ENCODE measurements at places on chromosomes 16 and 17. TPM values are rescaled to one million over a fixed set of nuclear protein-coding genes. Genes with fewer than 3 reads are reported as not detected.
A peak's percentile ranks its signal among the peaks of the same experiment; 100 is the strongest.

GRCh38 chr17:64750891-64751677 is 89.0 kb upstream of the SMURF2 start:
- no peak for DNase-seq

DNA sequence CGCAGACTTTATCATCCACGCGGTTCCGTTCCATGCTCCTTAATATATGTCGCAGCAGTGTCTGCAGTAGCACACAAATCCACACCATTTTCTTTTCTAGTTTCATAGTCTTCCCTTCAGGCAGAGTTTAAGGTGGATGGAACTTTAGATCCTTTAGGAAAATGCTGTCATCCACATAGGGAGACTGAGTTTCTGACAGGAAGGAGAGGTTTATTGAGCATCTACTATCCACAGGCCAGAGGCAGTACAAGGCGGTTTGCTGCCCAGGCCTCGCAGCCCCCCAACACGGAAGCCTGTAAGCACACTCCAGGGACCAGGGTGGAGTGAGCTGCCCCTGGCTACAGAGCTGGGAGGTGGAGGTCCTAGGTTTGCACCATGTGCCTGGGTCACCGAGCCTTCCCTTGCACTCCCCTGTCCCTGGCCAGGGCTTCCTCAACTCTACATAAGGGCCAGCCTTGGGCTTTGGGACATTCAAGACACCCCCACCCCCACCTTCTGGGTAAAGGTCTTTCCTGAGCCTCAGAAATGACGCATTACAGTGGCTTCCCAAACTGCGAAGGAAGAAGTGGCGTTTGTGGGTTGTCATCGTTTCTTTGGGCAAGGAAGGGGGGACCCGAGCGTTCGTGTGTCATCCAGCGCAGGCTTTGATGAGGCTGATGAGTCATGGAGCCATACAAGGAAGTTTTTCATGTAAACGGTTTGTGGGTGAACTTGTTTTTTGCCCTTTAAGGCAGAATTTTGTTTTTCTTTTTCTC is 146.5 kb upstream of the PLCG2 start:
- peak; percentile 58 for DNase-seq

DNA sequence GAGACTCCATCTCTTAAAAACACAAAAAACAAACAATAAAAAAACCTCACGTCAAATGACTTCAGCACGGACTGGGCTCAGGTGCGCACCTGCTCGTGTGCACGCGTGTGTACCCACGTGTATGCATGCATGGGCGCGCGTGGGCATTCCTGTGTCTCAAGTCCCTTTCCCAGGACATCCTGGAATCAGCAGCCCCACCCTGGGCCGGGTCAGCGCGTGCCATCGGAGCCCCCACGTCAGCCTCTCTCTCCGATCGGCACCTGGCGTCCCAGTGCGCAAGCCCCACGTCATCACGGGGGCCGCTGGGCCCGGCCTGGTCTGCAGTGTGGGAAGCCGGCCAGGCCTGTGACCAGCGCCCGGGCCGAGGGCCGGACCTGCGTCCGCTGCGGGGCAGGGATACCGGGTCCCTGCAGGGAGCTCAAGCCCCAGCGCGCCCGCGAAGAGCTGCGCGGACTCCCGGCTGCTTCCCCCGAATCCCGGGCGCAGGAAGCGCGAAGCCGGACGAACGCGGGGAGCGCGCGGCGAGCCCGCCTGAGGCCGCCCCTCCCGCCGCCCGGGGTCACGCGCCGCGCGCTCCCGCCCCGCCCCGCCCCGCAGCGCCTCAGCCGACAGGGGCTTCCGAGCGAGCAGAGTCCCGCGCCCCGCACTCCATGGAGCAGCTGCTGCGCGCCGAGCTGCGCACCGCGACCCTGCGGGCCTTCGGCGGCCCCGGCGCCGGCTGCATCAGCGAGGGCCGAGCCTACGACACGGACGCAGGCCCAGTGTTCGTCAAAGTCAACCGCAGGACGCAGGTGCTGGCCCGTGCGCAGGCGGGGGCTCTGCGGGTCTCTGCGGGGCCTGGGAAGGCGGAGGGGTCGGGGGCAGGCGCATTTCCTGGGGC is at the start of gene FN3K:
Gene FN3K, plus strand, starts transcription at position 629 of the 880 bp plus-strand sequence. Its CDS starts 22 bp downstream, at position 651.
- DNase-seq = peak; percentile 72

DNA sequence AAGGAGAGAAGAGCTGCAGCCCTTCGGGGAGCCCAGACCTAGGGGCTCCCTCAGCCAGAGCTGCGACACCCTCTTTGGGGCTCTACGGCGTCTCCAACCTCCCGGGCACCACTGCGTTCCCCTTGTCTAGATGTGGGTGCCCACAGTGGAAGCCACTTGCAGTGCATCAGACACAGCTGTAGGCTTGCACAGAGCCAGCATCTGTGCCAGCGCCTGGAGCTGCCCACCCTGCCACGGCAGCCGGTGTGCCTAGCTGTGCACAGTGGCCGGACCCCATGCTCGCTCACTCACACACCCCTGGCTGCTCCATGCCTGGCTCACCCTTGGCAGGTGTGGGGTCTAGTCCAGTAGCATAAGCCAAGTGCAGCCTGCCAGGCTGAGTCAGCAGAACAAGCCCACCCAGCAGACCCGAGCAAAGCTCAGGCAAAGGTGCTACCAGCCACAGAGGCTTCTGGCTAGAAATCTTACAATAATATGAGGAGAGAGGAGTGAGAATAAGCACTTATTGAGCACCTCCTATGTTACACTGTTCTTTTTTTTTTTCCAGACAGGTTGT is 12.9 kb upstream of the KDM8 start:
- no peak for DNase-seq

The KCNH6 gene
- 1.1 TPM for total RNA-seq

The PMFBP1 gene
- 7.4 TPM for total RNA-seq

The PRKCB gene
- 7.3 TPM for total RNA-seq

The PDP2 gene
- total RNA-seq = 28.6 TPM

The TEX19 gene
- total RNA-seq = not detected

The IQCK gene
- 13.8 TPM for total RNA-seq

All from left colon (tissue), 2 donors.